Stimulated activated CD8-positive, alpha-beta memory T cell treated with anti-CD3 and anti-CD28 coated beads, Interleukin-7, amount 100 ng/mL, for 24 hours (primary cell): ENCODE measurements at places on chromosomes 5 and 9.

- DNase-seq, result no peak
These were observed 17.3 kb upstream of the ZBTB34 start for GRCh38 chr9:126842977-126843799.

GRCh38 chr9:69468380-69468779 lies 143.4 kb downstream of the ENTREP1 start:
- DNase-seq, result no peak

- DNase-seq, result no peak
These were observed 35.5 kb downstream of the JAKMIP2 start for GRCh38 chr5:147746986-147747385.

GRCh38 chr5:11126844-11127243 lies 365.8 kb upstream of the DAP start:
- no peak for DNase-seq

- no peak for DNase-seq
These were observed 49.6 kb upstream of the ABCA1 start for GRCh38 chr9:104977580-104977979.

- no peak for DNase-seq
These were observed 284.4 kb downstream of the KDM4C start for GRCh38 chr9:7042124-7042523.

GRCh38 chr9:130632841-130633240 lies 31.6 kb upstream of the PRDM12 start:
- DNase-seq, result no peak

GRCh38 chr5:10307206-10308148 lies at the start of gene CMBL:
TSS of gene CMBL (minus strand) at chr5:10307902. CDS start at chr5:10290762, 17,140 bp downstream.
- DNase-seq, result no peak

- no peak for DNase-seq
These were observed 55.2 kb upstream of the ERBIN start for GRCh38 chr5:65871182-65871581.

- DNase-seq, result no peak
These were observed 173.1 kb downstream of the KDM4C start for GRCh38 chr9:6930827-6931226.

GRCh38 chr5:185095-186070 lies 5.9 kb upstream of the LRRC14B start:
- DNase-seq, result no peak

GRCh38 chr9:132769906-132770769 lies 99.9 kb downstream of the GTF3C4 start:
- DNase-seq, result peak; percentile 26

GRCh38 chr5:72386639-72387038 lies 66.5 kb downstream of the PTCD2 start:
- DNase-seq, result no peak

GRCh38 chr5:16759147-16759773 lies 142.5 kb upstream of the RETREG1 start:
- no peak for DNase-seq

DNA sequence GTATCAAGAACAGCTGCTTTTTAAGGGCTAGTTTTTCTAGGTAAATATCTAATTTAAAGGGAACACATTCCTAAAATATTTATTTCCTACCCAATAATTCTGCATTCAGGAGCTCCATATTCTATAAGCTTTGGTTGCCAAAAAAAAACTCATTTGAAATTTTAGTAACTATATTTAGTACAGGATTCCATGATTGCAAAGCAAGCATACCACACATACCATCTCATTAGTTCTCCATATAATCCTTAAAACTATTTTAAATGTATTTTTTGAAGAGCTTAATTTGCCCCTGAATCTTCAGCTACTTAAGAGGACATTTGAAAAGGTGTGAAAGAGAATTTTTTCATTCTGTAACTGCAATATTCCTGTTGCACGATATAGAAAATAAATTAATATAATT lies 877.0 kb downstream of the NR2F1-AS1 start:
- DNase-seq, result no peak

DNA sequence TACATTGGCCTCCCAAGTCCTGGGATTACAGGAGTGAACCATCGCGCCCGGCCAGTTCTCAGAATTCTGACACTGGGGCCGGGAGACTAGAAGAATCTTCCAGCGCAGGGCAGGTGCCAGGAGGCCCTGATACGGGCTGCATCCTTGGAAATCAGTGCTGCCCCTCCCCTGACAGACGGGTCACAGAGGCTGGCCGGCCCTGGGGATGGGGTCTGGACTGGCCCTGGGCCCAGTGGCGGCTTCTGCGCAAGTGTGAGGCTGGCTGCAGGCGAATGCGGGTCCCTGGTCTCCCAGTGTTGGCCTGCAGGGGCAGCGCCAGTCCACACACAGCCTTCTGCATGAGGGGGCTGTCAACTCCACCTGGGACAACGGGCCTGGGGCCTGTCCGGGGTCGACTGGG lies 831 bp upstream of the TBC1D9B start:
- DNase-seq, result no peak

- DNase-seq, result no peak
These were observed 304.8 kb upstream of the ZNF462 start for GRCh38 chr9:106557996-106558667.

DNA sequence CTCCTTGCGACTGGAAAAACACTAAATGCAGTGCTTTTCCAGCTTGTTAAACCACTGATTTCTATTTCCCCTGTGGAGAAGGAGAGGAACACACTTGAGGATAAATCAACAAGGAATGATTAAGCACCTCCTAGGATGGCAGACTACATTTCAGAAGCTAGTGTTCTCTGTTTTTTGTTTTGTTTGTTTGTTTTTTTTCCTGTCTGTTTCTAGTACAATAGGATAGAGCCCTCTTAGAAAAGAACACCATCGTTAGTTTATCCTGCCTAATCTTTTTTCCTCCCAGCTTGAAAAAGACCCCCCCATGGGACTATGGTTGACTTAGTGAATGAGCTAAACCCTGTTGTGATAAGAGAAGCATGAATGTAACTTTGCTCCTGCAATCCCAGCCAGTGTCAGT lies 3.9 kb upstream of the TAL2 start:
- DNase-seq, result no peak
